ENCODE measurements at places on chromosomes 3 and 15.

DNA sequence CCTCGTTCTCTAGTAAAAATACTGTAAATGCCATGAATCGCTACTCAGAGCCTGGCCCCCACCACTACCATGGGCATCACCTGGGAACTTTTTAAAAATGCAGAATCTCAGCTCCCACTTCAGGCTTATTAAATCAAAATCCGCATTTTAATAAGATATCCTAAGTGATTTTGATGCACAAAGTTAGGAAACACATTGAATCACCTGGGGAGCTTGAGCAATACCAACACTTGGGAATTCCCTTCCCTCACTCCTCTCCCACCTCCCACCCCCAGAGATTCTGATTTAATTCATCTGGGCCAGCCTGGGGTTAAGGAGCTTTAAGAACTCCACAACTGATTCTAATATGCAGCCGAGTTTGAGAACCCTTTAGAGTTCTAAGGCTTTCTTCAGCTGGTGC, 26.8 kb downstream of the RLBP1 start:
- DNase-seq, result no peak

GRCh38 chr3:189909573-189909972, 211.1 kb downstream of the P3H2 start:
- no peak for DNase-seq

- DNase-seq, result no peak
Measured at GRCh38 chr15:22873841-22874240, 35.4 kb downstream of the NIPA2 start.

DNA sequence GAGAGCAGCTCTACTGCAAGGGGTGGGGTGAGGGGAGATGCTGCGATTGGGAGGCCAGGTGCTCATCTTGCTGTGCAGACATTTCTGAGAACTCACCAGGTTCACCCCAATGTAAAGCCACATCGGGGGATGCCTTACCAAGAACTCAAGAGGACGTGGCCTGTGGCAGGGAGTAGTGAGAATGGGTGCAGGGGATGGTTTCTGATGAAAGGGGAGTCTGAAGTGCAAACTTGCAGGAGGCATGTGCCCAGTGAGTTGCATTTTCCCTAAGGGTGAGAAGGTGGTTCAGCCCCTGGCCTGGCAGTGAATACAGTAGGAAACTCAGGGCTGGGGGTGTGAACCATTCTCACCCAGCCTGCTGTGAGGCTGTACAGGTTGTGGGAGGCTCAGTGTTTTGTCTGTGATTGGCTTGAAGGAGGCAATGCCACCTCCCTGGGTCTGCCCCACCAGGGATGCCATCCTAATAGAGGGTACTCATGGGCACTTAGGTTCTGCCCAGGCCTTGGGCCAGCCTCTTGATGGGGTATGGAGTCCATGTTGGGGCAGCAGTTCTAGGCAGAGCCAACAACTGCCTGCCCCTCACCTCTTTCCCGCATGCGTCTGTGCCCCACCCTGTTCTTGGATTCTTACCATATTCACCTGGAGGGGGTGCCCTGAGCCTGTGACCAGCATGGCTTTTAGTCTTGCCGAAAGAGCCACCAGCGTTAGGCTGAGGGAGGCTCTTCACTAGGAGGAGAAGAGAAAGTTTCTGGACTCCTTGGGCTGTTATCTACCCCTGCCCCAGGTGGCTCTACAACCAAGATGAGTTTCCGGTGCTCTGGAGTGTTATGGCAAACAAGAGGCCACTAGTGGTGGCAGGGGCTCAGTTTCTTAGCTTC, 4.5 kb downstream of the HEMK1 start:
- peak; percentile 44 for DNase-seq

DNA sequence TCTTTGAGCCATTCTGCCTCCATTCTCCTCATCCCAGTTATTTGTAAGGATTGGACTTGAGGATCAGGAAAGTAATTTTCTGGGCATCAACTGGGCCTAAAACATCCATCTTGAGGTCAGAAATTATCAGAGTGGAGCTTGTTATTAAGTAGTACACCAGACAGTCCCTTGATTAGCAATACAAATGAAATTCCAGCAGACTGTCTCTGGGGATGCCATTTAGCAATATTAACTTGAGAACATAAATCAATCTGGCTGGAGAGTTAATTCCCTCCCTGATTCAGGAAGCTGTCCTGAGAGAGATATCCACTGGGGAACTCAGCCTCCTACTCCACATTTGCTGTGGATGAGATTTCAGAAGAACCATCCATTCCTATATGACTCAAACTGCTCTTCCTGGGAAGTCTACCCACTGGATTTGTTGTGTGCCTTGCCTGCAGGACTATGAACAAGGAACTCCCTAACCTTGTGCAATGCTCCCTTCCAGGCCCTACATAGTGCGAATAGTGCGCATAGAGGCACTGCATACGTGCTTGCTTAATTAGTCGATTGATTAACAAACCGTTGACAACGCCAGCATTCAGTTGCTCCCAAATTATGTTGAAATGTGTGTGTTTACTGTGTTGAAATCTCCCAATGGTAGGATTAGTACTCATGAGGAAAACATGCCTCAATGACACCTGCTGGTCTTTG, 36.1 kb upstream of the MTMR14 start:
- no peak for DNase-seq

DNA sequence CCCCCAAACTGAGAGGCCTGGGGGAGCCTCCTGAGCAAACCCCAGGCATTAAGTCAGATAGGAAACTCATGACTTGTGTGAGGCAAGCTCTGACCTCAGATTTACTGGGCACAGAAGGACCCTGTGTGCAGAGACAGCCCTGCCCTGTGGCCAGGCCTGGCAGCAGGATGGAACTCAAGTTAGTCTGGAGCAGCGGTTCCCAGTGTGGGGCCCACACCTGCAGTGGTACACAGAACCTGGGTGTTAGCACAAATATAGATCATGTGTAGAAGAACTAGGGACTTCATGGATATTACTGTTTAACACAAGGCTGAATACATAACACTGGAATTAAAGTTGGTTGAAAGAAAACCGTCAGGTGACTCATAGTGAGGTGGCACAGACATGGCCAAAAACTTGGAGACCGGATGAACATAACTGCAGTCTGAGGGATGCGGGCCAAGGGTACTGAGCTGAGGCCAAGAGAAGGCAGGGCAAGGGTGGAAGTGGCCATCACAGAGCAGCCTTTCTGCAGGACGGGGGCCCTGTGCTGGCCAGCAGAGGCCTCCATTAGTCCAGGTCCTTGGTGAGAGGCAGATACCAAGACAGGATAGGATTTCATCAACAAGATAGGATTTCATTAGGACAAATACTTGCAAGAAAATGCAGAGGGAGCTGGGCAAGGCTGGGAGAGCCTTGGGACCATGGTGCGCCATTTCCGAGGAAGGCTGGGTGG, 40.9 kb downstream of the IRAK2 start:
- no peak for DNase-seq

- no peak for DNase-seq
Measured at GRCh38 chr3:128327606-128328031, 139.1 kb downstream of the DNAJB8 start.

All from stimulated activated CD8-positive, alpha-beta memory T cell treated with anti-CD3 and anti-CD28 coated beads, Interleukin-15, amount 100 ng/mL, for 1 hour (primary cell).